EH (cell line): ENCODE measurements at places on chromosomes 5 and 9.

DNA sequence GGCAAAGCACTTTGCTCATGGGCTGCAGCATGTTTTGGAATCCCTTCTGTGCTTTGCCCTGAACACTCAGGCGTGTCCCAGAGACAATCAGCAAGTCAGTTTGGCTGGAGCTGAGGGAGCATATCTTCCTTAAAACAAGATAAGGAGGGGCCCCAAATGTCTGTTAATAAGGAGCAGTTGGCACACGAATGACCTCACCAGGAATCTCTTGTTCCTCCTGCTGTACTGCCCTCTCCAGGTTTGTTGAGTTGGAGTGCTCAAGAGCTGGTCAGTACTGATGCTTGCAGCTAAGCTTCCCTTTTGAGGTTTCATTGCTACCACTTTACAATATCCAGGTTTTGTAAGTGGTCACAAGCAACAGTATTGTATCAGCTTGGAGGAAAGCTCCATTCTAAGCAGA, 101.3 kb upstream of the EGFLAM start:
- DNase-seq = peak; percentile 1

DNA sequence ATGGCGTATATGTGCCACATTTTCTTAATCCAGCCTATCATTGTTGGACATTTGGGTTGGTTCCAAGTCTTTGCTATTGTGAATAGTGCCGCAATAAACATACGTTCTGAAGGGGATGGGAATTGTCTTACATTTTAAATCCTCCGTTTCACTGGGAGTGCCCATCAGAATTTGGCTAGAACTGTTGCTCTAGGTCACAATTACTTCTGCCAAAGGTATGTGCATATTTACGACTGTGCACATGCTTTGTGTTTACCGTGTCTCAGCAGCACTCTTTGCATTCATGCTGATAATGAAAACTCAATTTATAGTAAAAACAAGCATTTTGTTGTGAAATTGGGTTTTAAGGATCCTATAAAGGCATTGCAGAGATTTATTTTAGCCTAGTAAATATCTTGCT, 151.9 kb upstream of the ZNF618 start:
- no peak for DNase-seq

GRCh38 chr5:42950116-42950455, 90.0 kb downstream of the ANXA2R start:
- no peak for DNase-seq

GRCh38 chr5:104062621-104063377, 500.2 kb upstream of the NUDT12 start:
- DNase-seq = no peak

DNA sequence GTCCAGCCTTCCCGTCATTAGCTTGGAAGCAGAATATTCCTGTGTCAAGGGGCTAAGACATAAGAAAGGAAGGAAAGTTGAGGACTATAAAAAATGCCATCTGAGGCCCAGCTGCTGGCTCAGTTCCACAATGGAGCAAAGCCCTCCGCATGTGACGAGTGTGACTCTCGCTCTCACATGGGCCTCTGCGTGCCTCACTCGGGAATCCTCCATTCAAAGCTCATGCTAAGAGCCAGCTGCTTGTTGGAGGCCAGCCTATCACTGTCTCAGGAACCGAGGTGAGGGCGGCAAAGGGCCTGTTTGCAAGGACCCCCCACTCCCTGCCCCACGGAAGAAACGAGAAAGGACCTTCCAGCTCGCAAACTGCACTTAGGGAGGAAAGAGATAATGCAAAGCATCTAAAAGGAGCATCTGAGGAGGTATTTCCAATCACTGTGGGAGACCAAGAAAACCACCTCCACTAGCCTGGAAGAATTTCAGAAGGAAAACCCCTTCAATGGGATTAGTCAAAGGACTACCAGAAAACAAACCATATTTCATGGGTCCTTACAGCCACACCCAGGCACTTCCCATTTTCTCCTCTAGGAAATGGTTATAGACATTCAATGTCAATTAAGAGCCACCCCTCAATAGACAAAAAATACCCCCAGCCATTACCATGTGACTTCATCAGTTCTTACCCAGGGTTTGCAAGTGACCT, 95.3 kb downstream of the PRRT1B start:
- DNase-seq = peak; percentile 79

- DNase-seq = peak; percentile 92
These were observed 97.0 kb upstream of the TARS1 start for GRCh38 chr5:33343676-33344327.

DNA sequence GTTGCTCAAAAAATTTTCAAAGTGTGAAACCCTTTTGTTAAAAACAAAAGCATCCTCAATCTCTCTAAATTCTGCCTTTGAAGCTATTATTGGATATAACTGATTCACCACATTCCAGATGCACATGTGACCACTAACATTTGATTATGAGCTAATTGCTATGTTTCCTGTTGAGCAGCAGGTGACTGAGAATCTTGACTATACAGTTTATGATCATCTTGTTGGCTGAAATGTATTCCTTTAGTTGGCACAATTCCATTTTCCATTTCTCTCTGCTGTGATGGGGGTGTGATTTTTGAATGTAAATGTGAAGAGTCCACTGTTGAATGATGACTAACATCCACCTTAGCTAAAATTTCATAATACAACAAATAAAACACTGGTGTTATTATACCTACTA, 10.7 kb downstream of the LYSMD3 start:
- peak; percentile 43 for DNase-seq

- DNase-seq = peak; percentile 95
These were observed 36.4 kb downstream of the PWWP2A start for GRCh38 chr5:160082614-160083500.

GRCh38 chr9:7436754-7437153, 362.8 kb downstream of the DMAC1 start:
- no peak for DNase-seq

DNA sequence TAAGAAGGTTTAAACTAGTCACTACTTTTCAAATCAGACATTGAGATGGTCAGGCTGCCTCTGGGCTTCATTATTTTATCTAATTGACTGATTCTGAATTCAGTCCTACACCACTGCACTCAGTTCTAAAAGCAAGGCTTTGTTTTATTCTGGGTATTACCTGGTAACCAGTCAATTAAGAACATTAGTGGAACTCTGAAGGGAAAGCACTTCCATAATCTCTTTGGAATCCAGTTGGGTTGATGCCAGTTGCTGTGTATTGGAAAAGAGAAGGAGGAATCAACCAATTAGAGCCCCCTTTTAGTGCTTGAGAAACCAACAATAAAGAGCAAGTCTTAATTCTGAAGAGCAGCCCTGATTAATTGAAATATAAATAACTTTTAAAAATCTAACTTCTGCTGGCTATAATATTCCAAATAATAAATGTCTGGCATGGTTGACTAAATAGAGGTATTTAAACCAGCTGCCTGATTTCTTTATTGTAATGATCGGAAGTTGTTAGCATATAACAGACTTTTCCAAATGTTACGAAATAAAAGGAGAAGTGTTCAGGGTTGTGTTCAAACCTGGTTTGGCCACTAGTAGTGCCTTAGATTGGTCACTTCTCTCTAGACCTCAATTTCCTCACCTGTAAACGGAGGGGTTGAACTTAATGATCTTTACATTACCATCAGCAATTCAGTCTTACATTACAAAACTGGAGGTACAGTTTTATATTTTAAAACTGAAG, 32.0 kb downstream of the CPEB4 start:
- peak; percentile 44 for DNase-seq

- no peak for DNase-seq
These were observed 1.7 kb downstream of the CPLX2 start for GRCh38 chr5:175873088-175873454.

GRCh38 chr9:89281106-89281505, 29.9 kb upstream of the CKS2 start:
- peak; percentile 28 for DNase-seq

GRCh38 chr5:68528821-68529273, 313.3 kb downstream of the PIK3R1 start:
- peak; percentile 74 for DNase-seq

DNA sequence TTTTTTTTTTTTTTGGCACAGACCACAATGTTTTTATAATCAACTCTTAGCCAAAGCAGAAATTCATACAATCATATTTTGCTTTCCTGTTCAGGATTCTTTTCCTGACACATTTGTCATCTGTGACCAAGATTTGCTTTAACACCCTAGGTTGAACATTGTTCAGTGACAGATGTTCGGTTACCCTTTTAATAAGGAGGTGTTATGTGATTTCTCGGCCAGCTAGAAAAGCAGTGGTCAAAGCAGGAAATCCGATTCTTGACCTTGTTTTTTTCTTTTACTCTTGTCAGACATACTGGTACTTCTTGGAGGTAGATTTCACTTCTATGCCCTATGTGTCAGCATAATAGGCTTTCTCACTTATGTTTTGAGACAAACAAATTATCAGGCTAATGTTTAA, 335.3 kb upstream of the ACTBL2 start:
- DNase-seq = no peak

DNA sequence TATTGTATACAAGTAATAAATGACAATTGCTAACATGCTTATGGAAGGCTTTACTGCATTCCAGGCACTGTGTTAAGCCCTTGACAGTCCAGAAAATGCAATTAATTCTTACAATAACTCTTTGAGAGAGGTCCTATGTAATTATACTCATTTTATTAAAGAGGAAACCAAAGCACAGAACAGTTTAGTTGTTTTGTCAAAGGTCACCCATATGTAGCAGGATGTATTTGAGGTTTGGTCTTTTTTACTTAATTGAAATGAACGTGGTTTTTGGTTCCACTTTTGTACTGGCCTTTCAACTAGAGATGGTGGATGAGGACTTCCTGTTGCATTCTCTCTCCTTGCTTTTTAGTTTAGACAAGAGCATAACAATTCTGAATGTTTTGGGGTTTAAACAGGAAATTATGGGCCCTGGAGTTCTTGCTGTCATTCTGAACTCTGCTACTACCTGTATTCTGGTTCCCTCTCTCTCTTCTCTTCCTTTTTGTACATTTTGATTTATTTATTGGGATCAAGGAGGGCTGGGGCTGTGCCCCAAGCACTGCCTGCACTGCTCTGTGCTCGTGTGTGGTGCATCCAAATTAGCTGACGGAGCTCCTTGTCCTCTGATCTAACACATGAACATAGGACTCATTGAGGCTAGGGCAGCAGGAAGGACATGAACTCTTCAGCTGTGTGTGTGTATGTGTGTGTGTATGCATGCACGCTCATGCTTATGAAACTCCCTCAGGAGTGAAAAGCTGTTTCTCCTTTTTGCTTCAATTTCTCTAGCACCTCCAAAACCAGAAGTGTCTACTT, 47.4 kb downstream of the SLC28A3 start:
- DNase-seq = no peak

GRCh38 chr9:135294836-135295235, 184.7 kb upstream of the PPP1R26 start:
- DNase-seq = no peak

GRCh38 chr5:152560512-152561137, 155.5 kb upstream of the NMUR2 start:
- peak; percentile 46 for DNase-seq

GRCh38 chr9:8855046-8855445, 1055.5 kb upstream of the DMAC1 start:
- DNase-seq = no peak

DNA sequence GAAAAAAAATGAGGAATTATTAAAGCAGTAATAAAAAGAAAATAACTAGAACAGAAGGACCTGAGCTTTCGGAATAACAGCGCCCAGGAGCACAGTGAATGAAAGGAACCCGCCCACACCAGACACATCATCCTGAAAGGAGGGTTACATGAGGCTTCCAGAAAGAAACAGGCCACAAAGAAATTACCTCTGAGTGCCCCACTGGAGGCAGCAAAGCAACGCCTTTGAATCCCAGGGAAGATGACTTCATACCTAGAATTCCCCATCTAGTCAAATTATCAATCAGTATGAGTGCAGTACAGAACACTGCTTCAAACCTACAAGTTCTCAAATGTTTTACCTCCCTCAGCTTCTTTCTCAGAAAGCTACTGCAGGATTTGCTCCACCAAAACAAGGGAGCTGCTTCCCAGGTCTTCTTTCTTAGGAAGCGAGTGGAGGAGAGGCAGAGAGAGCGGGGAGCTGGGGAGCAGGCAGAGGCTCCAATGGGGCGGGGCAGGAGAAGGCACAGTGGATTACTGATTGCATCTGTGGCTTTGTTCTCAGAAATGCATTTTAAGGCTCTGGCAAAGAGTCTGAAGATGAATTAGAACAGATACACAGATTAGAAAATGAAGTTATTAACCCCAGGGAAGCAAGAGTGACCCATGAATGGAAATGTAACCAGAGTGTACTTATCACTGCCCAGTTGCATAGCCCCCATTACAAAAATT, 87.1 kb downstream of the SEMA4D start:
- peak; percentile 7 for DNase-seq

GRCh38 chr5:144377207-144377606, 206.5 kb downstream of the KCTD16 start:
- DNase-seq = no peak

DNA sequence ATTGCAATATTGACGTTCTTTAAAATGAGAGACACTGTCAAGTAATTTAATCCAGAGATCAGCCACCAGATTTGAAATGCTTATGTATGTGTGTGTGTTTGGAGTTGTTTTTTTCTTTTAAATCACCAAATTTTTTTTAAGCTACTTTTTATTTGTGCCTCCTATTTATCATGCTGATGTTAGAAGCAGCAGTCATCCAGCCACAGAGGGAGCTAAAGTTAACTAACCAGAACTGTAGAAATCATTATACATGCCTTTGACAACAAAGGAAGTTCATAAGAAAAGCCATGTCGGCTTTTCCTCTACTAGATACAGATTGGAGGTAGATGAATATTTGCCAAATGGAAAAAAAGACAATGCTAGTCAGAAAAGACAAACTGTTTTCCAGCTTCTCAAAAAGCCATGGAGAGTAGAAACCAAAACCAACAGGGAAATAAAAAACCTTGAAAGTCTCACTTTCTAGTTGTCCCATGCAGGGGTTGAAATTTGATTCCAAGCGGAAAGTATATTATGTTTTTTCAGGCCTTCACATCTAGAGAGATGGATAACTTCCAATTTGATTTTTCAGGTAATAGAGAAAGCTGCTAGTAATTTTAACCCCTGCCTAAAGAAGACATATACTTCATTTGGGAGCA, 4.5 kb downstream of the PURA start:
- DNase-seq = no peak

GRCh38 chr9:136051453-136051836, 43.6 kb downstream of the NACC2 start:
- DNase-seq = no peak

DNA sequence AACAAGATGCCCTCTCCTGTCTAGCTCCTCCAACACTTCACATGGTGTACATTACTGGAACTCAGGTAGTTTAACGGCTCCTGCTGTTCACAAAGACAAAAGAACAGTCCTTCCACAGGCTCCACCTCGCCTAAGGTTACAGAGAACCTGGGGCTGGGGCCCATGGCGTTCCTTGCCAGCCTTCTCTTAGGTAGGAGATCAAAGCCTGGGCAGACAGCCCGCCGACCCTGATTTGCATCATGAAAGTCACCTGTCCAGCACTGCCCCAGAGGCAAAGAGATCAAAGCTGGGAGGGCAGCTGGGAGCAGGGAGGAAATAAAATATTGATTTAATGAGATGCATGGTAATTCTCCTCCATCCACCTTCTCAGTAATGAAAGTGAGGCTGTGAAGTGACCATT, 115.0 kb upstream of the SLIT3 start:
- DNase-seq = no peak
